ENCODE measurements at places on chromosomes 5 and 9.

- DNase-seq, result no peak
Measured at GRCh38 chr5:16152601-16153568, 26.7 kb downstream of the MARCHF11 start.

DNA sequence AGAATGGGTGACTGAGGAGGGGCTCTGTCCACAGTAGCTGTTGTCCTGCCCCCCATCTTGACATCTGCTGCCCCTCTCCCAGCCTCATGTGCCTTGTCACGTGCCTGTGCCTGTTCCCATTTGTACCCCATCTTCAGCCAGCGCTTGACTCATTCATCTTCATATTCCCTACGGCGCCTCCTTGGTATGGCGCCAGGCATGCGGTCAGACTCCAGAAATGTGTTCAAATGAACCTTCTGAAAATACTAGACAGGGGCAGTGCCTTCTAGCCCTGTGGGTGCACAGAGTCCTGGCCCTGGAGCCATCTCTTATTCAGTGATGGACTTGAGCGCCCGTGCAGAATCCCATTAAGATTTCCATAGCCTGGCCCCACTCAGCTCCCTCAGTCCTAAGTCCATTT, 46.2 kb downstream of the CFAP77 start:
- DNase-seq, result no peak

DNA sequence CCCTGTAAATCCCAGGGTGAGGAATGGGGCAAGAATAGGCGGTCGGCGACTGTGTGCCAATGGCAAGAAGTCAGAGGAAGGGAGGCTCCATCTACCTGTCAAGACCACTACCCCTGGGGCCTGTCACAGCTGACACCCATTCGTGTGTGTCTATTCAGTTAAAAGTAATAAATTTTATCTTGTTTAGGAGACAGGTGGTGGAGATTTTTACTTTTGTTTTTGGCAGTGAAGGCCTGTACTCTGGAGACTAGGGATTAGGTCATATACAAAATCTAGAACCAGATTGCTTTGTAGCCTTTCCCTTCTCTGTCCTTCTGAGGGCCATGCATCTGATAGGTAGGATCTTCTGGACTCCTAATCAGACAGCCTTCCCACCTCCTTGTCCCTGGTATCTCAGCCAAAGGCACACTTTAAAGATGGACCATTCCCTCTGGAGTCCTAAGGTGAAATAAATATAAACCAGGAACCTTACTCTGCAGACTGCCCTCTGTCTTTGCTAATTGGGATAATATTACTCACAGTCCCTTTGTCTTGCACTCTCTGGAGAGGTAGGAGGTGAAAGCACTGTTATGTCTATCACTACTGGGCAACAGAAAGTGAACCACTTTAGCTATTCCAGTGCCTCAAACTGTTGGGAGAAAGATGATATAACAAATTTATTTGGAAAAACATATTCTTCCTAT, 213.2 kb upstream of the ACTBL2 start:
- DNase-seq, result no peak

- no peak for DNase-seq
Measured at GRCh38 chr9:69078581-69078980, 43.0 kb downstream of the FXN start.

- no peak for DNase-seq
Measured at GRCh38 chr9:3576328-3576727, 50.5 kb upstream of the RFX3 start.

DNA sequence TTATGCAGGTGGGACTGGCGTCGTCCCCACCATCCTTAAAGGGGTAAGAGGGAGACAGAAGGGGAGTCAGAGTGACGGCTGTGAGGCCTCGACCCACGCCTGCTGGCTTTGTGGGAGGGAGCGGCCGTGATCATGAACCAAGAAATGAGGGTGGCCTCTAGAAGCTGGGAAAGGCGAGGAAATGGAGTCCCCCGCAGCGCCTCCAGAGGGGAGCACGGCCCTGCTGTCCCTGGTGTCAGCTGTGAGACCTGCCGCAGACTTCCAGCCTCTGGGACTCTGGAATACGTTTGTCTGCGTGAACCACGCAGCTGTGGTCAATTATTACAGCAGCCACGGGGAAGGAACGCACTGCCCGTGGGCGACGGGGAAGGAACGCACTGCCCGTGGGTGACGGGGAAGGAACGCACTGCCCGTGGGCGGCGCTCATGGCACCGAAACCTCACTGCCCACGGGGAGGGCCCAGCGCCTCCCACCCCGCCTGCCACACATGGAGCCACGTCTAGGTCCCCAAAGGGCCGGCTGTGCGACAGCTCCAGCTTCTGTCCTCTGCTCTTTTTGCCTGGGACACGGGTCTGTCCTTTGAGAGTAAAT, 108.8 kb upstream of the RAPGEF1 start:
- DNase-seq, result no peak

All from stimulated activated CD8-positive, alpha-beta memory T cell treated with anti-CD3 and anti-CD28 coated beads, Interleukin-7, amount 100 ng/mL, for 48 hours (primary cell).